ENCODE measurements at places on chromosomes 11 and 22.

GRCh38 chr11:18650859-18651557, 16.9 kb upstream of the SPTY2D1 start:
- no peak overlapping the region for H3K27ac ChIP-seq
- peak; percentile 65 for DNase-seq
- peaks cover 2% of the 10 kb centered on the region for H3K27me3 ChIP-seq
- peaks cover 9% of the 10 kb centered on the region for H3K4me1 ChIP-seq
- no peak overlapping the region for H3K4me3 ChIP-seq

DNA sequence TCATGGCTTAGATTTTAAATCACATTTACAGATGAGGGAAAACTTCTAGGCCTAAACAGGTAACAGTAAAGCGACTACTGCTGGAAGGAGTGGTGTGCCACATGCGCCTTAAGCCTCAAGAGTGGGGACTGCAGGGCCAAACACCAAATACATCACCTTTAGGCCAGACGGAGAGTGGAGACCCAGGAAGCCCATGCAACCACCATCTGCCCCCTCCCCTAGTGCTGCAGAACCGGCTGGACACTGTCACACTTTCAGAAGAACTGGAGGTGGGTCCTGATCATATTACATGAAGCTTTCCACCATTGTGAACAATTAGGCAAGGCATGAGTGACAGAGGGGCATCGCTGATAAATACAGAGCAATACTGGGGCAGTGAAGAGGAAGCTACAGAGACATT, 28.9 kb downstream of the SLC25A18 start:
- H3K27ac ChIP-seq: no peak overlapping the region
- H3K4me1 ChIP-seq: no peaks in the 10 kb centered on the region
- no peak overlapping the region for H3K4me3 ChIP-seq
- peaks cover 58% of the 10 kb centered on the region for H3K36me3 ChIP-seq
- no peaks in the 10 kb centered on the region for H3K27me3 ChIP-seq
- no peak for DNase-seq

DNA sequence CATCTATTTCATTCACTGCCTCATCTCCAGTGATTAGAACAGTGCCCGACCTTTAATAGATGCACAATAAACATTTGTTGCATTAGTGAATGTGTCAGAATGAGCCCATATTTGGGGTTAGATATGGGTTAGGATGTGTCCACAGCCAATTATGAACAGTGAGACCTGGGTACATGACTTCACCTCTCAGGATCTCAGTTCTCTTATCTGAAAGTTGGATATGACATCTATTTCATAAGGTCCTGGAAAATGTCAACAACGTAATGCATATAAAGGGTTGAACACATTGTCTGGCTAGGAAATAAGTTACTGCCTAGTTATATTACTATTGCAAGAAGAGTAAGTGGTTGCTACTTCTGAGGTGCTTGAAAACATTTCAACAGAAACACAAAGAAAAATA, 79.7 kb upstream of the LDLRAD3 start:
- no peak overlapping the region for H3K4me3 ChIP-seq
- H3K27me3 ChIP-seq: peaks cover 3% of the 10 kb centered on the region
- H3K4me1 ChIP-seq: no peaks in the 10 kb centered on the region
- no peak for DNase-seq

DNA sequence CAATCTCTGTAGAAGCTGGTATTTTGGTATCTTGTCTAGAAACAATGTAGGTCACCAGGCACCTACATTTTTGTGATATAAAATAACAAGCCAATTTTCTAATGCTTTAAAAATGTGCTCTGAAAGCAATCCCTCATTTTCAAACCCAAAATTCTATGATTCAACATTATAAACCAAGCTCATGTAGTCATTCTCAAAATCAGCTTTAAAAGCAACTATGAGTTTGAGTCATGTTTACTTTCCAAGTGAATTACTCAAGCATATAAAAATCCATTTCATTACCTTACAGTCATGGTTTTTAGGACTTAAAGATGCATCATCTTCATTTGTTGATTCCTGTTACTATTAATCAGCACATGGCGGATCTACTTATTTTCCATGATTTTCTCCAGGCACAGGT, 216.4 kb downstream of the GRM5 start:
- peaks cover 17% of the 10 kb centered on the region for H3K4me1 ChIP-seq
- H3K36me3 ChIP-seq: peaks cover 11% of the 10 kb centered on the region
- H3K27me3 ChIP-seq: no peaks in the 10 kb centered on the region
- H3K4me3 ChIP-seq: no peak overlapping the region

- H3K4me3 ChIP-seq: no peak overlapping the region
- H3K4me1 ChIP-seq: peaks cover 39% of the 10 kb centered on the region
- H3K36me3 ChIP-seq: peaks cover 6% of the 10 kb centered on the region
- H3K27ac ChIP-seq: no peak overlapping the region
- no peak for DNase-seq
Observed at GRCh38 chr11:68027667-68028066, 2.8 kb upstream of the NDUFS8 start.

GRCh38 chr11:102287964-102288724, 29.1 kb upstream of the BIRC3 start:
- no peak overlapping the region for H3K27ac ChIP-seq
- no peaks in the 10 kb centered on the region for H3K27me3 ChIP-seq
- peak overlapping the region; percentile 31 for H3K4me3 ChIP-seq
- no peaks in the 10 kb centered on the region for H3K36me3 ChIP-seq

DNA sequence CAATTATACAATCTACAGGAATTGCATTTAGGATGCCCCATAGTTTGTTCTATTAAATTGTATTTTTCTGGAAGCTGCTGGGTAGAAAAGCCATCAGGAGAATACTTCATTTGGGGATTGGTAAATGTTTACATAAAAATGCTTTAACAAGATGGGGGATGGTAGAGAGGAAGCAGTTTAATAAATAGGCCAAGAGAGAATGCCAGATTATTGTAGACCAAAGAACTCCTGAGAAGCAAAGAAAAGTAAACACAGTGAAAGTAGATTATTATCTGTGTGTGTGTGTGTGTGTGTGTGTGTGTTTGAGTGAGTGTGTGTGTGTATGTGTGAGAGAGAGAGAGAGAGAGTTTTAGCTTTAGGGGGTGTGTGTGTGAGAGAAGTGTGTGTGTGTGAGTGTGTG, 820.4 kb upstream of the CCDC90B start:
- no peaks in the 10 kb centered on the region for H3K4me1 ChIP-seq
- no peaks in the 10 kb centered on the region for H3K27me3 ChIP-seq
- H3K36me3 ChIP-seq: no peaks in the 10 kb centered on the region
- no peak overlapping the region for H3K4me3 ChIP-seq

DNA sequence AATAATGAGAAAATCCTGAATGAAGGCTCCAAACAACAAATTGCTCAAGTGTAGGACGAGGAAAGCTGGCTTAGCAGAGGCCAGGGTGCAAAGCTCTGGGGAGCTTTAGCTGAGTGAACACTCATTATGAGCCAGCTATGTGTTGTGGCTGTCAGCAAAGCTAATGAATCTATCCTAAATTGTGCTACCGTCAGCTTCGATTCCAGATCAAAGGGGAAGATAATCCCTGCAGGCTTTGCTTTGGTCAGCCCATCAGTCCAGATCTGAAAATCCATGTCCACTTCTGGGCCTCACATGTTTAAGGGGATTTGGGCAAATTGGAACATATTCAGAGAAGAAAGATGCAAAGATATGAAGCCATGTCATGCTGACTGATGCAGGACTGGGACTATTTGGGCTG, 180.9 kb upstream of the ZBED5 start:
- no peak overlapping the region for H3K4me3 ChIP-seq
- peaks cover 3% of the 10 kb centered on the region for H3K27me3 ChIP-seq
- no peak overlapping the region for H3K27ac ChIP-seq
- peaks cover 2% of the 10 kb centered on the region for H3K4me1 ChIP-seq
- no peak for DNase-seq
- H3K36me3 ChIP-seq: no peaks in the 10 kb centered on the region

DNA sequence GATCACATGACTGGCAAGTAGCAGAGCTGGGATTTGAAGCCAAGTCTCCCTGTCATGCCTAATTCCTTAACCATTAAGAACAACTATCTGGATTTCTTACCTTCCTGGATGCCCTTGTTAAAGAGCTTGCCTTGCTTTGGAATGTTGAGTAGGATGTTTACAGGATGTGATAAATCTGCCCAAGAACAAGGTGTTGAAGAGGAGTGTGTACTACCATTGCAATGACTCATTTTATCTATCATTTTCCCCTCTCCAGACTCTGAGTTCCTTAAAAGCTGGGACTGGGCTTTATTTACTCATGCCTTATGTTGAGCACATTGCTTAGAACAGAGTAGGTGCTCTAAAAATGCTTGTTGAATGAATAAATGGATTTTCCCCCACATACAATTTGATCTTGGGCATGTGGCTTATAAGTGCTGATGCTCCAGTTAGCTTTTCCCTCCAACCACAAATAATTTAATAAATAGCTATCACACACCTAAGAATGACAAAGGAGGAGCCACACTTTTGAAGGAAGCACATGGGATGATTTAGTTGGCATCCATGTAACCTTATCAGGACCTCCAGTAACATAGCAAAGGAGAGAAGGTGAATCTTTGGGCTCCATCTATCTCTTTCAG, 268.6 kb upstream of the SESN3 start:
- H3K4me1 ChIP-seq: no peaks in the 10 kb centered on the region
- no peak for DNase-seq
- no peaks in the 10 kb centered on the region for H3K36me3 ChIP-seq
- peaks cover 3% of the 10 kb centered on the region for H3K27me3 ChIP-seq
- no peak overlapping the region for H3K27ac ChIP-seq

- H3K36me3 ChIP-seq: no peaks in the 10 kb centered on the region
- no peak overlapping the region for H3K4me3 ChIP-seq
- DNase-seq: no peak
- peak overlapping the region; percentile 26 for H3K27ac ChIP-seq
- peaks cover 48% of the 10 kb centered on the region for H3K4me1 ChIP-seq
Observed at GRCh38 chr11:75538150-75538942, 12.6 kb upstream of the GDPD5 start.

- H3K27me3 ChIP-seq: peaks cover 34% of the 10 kb centered on the region
- no peak overlapping the region for H3K4me3 ChIP-seq
- no peak overlapping the region for H3K27ac ChIP-seq
- no peak for DNase-seq
- peaks cover 5% of the 10 kb centered on the region for H3K4me1 ChIP-seq
Observed at GRCh38 chr11:75246006-75246670, 5.6 kb downstream of the TPBGL start.

- H3K4me3 ChIP-seq: peak overlapping the region; percentile 99
- H3K27me3 ChIP-seq: no peaks in the 10 kb centered on the region
- peak; percentile 56 for DNase-seq
- peaks cover 64% of the 10 kb centered on the region for H3K36me3 ChIP-seq
- H3K27ac ChIP-seq: peak overlapping the region; percentile 92
Observed at GRCh38 chr11:118306556-118306955, 2.0 kb downstream of the CD3E start.

DNA sequence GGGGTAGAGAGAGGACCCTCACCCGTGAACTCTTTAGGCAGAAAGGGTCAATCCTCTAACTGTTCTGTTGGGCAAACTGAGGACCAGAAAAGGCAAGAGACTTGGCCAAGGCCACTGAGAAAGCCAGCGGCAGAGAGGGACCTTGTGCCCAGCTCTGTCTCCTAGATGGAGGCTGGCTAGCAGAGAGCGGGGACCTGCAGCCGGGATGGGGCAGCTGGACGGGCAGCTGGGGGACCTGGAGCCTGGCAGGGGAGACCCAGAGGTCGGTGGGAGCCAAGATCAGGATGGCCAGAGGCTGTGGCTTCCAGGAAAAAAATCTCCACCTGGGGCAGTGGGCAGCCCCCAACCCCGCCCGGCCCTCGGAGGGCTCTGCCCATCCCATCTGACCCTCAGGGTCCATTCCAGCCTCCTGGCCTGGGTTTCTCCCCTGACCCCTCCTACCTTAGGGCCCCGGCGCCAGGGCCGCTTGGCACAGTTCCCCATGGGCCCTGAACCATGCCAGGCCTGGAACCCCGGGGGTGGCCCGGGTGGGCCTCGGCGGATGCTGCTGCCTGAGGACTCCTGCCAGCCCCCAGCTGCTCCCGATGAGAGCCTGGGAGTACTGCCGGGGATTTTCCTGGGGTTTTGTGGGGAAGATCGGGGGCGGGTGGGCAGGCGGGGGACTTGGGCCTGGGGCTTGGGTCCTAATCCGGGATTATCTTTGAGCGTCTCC, at the start of gene CABP2:
CABP2 (minus strand) TSS at position 603 of the 712 bp plus-strand sequence; CDS start at position 483, 120 bp downstream.
- no peaks in the 10 kb centered on the region for H3K4me1 ChIP-seq
- H3K27ac ChIP-seq: no peak within 1 kb of the TSS
- no peak within 1 kb of the TSS for H3K4me3 ChIP-seq
- H3K36me3 ChIP-seq: no peaks in the 10 kb centered on the region
- no peak for DNase-seq

GRCh38 chr11:45110562-45110961, 35.9 kb upstream of the PRDM11 start:
- H3K36me3 ChIP-seq: no peaks in the 10 kb centered on the region
- peaks cover 28% of the 10 kb centered on the region for H3K27me3 ChIP-seq
- no peak overlapping the region for H3K27ac ChIP-seq
- H3K4me1 ChIP-seq: no peaks in the 10 kb centered on the region
- no peak overlapping the region for H3K4me3 ChIP-seq
- DNase-seq: peak; percentile 58

DNA sequence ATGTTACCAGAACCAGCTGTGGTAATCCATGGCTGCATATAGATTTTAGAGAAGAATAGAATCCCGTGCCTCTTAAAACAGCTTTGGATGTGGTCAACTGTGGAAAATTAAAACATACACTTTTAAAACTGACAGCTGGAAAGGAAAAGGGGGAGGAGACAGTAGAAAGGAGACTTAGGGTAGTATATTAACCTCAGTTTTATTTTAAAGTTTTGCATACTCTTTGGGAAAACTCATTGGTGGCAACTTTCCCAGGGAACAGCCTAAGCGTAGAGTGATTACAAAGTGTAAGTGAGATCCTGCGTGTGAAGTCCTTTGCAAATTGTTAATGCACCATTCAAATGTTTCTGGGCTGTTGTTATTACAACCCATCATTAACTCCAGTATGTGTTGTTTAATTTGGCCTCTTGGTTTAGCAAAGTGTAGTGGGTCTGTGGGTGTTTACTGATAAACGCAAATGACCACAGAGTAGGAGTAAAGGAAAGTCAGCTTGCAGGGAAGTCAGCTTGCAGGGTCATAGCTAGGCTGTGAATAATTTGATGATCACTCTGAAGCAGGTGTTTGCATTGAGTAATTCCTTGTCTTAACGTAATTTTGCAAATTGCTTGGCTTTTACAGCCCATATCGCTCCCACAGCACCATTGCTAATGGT, 88.0 kb upstream of the DBX1 start:
- H3K36me3 ChIP-seq: no peaks in the 10 kb centered on the region
- no peak overlapping the region for H3K4me3 ChIP-seq
- no peak for DNase-seq
- no peak overlapping the region for H3K27ac ChIP-seq
- H3K27me3 ChIP-seq: peaks cover 5% of the 10 kb centered on the region

- peaks cover 6% of the 10 kb centered on the region for H3K27me3 ChIP-seq
- no peak overlapping the region for H3K27ac ChIP-seq
- H3K4me3 ChIP-seq: no peak overlapping the region
- no peak for DNase-seq
- H3K36me3 ChIP-seq: no peaks in the 10 kb centered on the region
Observed at GRCh38 chr11:86723281-86723680, 50.9 kb upstream of the ME3 start.

- H3K27me3 ChIP-seq: peaks cover 21% of the 10 kb centered on the region
- no peak overlapping the region for H3K27ac ChIP-seq
- no peaks in the 10 kb centered on the region for H3K4me1 ChIP-seq
Observed at GRCh38 chr11:43602670-43603069, 77.9 kb upstream of the HSD17B12 start.

GRCh38 chr11:19567996-19568395, 144.6 kb upstream of the NAV2 start:
- DNase-seq: no peak
- no peaks in the 10 kb centered on the region for H3K36me3 ChIP-seq
- H3K4me3 ChIP-seq: no peak overlapping the region
- H3K27ac ChIP-seq: no peak overlapping the region
- peaks cover 10% of the 10 kb centered on the region for H3K27me3 ChIP-seq

Data from activated CD8-positive, alpha-beta T cell treated with anti-CD3 and anti-CD28 coated beads, Interleukin-2, amount 10 ng/mL, durations not matched to agents 7 days and 5 days (primary cell).